Subcutaneous preadipocyte (primary cell): ENCODE measurements at places on chromosomes 4 and X. TPM values are rescaled to one million over a fixed set of nuclear protein-coding genes. Genes with fewer than 3 reads are reported as not detected.

Gene NUDT10
- total RNA-seq: 1.5 and 2.2 TPM in 2 replicates

Gene SSX2
- total RNA-seq: not detected in 2 replicates

Gene MTNR1A
- total RNA-seq: under 0.01 TPM in 1 of 2 replicates, not detected in the other

Gene KLHL4
- 1.8 and 4.3 TPM in 2 replicates for total RNA-seq

Gene RBMXL3
- not detected in 2 replicates for total RNA-seq

Gene CACNA1F
- total RNA-seq: not detected in 2 replicates

Gene NPY1R
- under 0.01 TPM in 1 of 2 replicates, not detected in the other for total RNA-seq

Gene CT45A1
- total RNA-seq: not detected in 2 replicates

Gene PPP4R3C
- total RNA-seq: not detected in 2 replicates

Gene ADH4
- not detected in 2 replicates for total RNA-seq
